ENCODE measurements at places on chromosomes 5 and 9. TPM values are rescaled to one million over a fixed set of nuclear protein-coding genes. Genes with fewer than 3 reads are reported as not detected.

The SMIM3 gene
- 9.5 TPM for total RNA-seq

The LNPEP gene
- total RNA-seq, result 39.3 TPM

DNA sequence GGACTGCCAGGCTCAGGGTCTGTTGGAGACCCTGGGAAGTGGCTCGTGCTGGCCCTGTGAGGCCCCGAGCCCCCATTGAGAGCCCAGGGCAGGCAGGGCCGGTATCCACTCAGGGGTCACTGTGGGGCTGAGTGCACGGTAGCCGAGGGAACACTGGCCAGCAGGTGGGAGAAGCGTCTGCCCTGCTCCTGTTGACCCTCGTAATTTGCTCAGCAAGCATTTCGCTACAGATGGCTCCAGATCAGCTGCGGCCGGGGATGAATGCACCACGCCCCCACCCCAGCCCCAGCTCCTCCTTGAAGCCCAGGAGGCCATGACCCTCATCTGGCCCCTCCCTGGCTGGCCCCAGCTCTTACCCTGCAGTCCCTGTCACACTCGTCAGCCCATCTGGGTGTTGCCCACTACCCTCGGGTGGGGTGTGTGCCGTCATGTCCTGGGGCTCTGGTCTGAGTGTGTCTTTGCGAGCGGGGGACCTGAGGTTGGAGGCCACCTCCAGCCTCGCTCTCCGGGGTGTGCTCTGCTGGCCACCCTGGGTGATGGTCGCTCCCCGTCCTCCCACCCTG, 6.1 kb upstream of the NRARP start:
- DNase-seq, result no peak

DNA sequence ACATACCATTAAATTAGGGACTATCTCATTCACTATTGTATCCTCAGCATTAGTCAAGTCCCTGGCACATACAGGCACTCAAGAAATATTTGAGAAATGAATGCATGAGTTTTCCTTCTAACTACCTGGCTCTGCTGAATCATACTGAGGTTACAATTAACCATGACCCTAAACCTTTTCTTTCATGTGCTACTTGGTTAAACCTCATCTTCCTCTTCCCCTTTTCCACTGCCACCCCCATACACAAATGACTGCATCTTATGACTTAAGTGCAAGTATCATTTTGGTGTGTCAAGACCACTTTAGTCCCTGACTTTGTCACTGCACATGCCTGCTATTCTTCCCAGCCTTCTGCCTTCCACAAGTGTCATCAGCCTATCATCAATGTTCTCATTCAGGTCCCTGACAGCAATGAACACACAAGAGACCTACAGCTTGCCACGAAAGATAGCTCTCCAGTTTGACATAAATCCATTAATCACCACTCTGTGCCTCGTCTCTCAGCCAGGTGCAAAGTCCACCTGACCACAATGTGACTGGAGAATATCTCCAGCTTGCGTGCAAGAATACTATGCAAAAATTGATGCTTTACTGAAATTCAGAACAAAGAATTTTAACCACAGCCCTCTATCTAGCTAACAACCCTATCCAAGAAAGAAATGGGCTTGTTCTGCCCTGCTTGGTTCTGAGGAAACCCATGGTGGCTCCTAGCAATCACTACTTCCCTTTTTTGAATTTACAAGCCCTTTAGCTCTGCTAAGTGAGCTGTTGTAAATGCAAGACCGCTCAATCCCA, 74.5 kb downstream of the MAPKAP1 start:
- DNase-seq, result no peak

DNA sequence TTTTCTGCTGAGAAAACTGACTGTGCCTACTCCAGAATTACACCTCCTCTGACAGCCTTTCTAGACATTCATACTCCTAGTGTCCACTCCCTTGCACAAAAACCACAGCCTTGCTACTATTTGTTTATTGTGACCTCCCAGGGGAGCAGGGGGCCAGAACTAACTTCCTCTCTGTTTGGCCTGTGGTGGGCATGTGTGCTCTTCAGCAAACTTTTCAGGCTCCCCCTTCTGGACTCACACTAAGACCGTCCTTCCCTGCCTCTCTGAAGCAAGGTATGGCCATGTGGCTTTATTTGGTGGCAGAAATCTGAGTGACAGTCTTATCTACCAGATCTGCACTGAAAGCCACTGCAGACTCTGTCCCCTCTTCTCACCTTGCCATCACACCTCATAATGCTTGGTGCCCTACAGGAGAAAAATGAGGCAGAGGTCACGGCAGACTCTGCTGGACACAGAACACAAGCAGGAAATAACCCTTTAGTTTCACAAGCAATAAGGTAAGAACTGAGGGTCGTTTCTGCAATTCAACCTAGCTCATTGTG, 28.2 kb downstream of the LIFR start:
- DNase-seq, result peak; percentile 25

GRCh38 chr9:92589923-92590322, 54.1 kb upstream of the ECM2 start:
- DNase-seq, result no peak

GRCh38 chr9:10614196-10614800, 1.5 kb upstream of the PTPRD start:
- no peak for DNase-seq

DNA sequence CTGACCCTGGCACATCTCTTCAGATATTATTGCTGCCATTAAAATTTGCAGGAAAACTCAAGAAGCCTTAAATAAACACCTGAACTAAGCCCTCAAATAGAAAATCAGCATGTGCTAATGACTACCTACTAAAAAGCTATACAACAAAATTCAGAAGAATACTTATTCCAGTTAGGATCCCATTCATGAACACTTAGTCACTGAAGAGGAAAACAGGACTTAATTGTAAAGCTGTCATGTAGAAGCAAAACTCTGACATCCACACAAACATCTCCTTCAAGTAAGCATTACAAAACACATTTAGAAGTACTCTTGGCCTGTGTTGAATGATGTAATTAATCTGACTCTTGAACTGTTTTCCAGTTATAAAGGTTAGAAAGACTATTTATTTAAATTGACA, 19.9 kb downstream of the ELL2 start:
- peak; percentile 15 for DNase-seq

- peak; percentile 62 for DNase-seq
Measured at GRCh38 chr5:35920890-35921289, 17.5 kb downstream of the CAPSL start.

GRCh38 chr5:132500244-132500930, 9.8 kb upstream of the IRF1 start:
- no peak for DNase-seq

Measured in SK-MEL-5 (cell line).